ENCODE measurements at places on chromosomes 3 and 15.

DNA sequence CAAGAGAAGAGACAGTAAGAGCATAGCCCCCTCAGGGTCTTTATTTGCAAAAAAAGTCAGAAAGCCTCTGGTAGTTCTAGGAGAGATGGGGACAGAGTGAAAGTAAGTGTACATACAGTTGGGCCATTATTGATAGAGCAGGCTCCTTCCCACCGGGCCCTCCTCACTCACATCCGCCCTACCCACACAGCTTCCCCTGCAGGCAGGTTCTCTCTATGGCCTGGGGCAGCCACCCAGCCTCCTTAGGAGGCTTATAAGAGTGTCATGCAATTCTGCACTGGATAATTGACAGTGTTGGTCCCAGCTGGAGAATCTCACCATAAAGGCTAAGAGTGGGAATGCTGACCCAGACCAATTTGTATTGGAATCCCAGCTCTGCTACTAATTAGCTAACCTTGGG, 49.5 kb downstream of the SLC30A4 start:
- ATAC-seq, result no peak

DNA sequence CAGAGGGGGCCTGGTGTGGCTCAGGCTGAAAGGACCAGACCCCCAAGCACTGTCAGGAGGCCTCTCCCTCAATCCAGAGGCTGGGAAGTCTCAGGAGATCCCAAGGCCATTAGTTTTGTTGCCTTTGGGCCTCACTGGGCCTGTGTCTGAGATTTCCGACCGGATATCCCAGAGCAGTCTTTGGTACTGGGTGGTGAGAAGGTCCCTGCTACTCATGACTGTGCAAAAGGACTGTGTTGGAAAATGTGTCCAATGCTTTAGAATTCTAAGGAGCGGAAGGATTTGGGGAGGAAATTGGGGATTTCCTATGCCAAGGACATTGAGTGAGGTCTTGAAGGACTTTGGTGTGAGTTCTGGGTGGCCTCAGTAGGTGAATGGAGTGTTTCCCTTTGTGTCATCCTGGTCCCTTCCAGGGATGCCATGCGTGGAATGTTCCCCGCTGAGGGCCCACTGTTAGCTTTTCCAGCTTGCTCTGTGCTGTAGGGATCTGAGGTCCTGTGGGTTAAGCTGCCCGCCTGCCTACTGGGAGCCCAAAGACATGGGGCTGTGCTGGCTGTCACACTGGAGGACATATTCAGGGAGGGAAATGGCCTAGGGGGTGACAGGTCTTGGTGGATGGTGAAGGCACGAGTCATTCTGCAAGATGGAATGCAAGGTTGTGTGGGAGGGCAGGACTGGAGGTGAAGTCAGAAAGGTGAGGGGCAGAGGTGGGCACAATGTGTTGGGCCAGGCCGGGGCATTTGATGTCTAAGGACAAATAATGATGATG, 16.4 kb downstream of the SMAD6 start:
- ATAC-seq, result no peak

DNA sequence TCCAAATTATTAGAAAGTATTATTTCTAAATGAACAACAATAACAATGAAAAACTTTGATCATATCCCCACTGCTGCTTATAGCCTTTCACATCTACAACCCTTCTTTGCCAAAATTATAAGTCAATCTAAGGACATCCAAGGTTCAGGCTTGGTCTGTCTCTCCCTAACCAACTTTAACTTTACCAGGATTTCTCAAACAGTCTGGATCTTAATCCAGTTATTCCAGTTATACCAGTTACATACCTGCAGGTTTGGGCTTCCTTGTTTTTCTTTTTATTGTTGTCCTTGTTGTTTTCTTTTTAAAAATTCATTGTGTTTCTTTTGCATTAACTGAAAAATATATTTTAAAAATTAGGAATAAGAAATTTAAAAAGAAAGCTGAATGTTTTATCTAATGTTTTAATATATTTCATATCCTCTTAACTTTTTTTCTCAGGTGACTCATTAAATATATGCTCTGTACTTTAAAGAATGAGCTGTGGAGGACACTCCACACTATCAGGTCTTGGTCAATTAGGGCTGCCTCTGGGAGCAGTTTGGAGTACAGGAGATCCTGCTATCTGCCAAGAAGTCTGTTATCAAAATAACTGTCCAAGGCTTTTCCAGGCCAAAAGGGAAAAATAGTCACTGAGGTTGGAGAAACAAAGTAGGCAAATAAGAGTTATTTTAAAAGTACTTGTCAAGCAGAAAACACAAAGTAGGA, 421.4 kb downstream of the EPHA6 start:
- ATAC-seq, result no peak

DNA sequence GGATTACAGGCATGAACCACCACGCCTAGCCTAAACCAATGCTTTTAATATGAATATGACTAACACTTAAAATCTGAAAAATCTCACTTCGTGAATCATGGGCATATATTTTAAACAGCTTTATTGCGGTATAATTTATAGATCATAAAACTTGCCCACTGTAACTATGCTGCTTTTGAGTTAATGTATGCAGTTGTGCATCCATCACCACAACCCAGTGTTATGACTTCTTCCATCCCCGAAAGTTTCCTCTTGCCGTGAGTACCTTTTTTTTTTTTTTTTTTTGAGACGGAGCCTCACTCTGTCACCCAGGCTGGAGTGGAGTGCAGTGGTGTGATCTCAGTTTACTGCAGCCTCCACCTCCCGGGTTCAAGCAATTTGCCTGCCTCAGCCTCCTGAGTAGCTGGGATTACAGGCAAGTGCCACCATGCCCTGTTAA, 7.1 kb downstream of the KAT2B start:
- ATAC-seq, result no peak

GRCh38 chr3:62905331-62905730, 30.1 kb upstream of the CADPS start:
- no peak for ATAC-seq

Measured in gastroesophageal sphincter (tissue), 4 donors.